AG10803 (cell line): ENCODE measurements at places on chromosomes 7 and 10.
A peak's percentile ranks its signal among the peaks of the same experiment; 100 is the strongest.

DNA sequence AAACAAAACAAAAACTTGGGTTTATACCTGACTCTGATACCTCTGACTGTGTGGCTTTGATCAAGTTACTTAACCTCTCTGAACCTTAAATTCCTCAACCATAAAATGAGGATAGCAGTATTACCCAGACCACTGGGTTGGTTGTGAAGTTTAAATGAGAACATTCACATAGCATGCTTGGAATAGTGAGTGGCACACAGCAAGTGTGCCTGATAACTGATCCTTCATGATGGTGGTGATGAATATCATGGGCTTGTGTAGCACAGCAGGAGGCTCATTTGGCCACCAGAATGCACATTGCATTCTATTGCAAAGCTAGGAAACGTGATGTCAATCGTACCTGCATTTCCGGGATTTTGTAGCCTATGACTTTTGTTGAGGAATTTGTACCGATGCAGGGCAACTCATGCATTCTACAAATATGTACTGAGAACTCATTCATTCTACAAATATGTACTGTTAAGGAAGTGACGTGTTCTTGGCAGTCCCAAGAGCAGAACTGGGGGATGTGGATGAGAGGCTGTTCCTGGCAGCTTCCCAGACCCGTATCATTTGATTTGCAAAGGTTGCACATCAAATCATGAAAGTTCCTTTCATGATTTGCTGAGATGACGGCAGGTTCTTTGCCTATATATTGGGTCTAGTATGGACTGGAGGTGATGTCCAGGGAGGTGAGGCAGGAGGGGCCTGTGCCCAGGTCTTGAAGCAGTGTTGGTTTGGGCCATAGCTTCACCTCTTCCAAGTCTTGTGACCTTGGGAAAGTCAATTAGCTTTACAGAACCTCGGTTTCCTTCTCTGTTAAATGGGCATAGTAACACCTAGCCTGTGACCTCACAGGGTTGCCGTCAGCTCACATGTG lies 94.6 kb upstream of the SMNDC1 start:
- DNase-seq, result peak; percentile 98

DNA sequence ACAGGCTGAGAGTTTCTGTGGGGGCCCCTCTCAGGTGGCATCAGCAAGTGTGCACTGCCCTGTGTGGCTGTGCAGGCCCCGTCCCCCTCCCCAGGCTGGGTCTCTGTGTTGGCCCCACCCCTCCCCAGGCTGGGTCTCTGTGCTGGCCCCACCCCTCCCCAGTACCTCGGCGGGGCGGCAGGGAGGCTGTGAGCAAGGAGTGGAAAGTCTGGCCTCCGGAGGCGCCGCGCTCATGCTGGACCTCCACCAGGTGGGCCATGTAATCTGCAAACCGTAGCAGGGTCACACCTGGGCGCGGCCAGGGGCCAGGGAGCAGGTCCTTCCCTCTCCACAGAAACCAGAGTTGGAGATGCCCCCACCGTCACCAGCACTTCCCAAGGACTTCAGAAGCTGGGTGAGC lies 21.4 kb upstream of the MICALL2 start:
- no peak for DNase-seq

- no peak for DNase-seq
Observed at GRCh38 chr7:30771880-30772425, 736 bp downstream of the MINDY4 start.

- DNase-seq, result no peak
Observed at GRCh38 chr7:116377721-116378120, 121.8 kb upstream of the CAV2 start.
